Foreskin melanocyte (primary cell): ENCODE measurements at places on chromosomes 5 and 9.

DNA sequence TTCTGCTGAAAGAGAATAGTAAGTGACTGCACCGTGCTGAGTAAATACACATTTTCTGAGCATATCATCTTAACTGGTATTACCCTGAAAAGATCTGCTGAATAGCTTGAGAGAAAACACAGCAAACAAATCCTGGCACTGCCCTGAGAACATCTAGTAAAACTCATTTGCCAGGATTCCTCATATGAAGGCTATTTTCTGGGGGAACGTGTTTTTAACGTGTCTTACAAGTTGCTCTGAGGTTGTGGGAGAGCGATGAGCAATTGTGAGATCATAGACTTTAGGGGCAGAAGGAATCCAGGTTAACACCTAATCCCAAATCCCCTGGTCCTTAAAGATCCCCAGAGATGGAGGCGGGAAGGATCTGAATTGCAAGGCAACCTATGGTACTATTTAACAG lies 331.9 kb upstream of the RFX3 start:
- no peak for DNase-seq

DNA sequence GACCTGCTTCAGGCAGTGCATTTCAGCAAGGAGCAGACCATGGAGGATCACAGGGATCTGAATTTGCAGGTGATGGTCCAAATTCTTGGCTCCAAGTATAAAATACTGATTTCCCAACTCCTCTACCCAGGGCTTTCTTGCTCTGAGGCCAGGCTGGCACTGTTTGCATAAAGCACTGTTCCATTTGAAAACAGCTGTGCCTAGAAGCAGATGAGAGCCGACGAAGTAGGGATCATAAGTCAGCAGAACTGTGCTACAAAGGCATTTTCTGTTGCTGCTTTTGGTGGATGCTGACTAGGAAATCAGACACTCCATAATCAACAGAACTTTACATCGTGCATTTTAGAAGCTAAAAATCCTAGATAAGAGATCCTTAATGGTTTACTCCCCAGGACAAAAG lies 126.4 kb downstream of the MAT2B start:
- DNase-seq = no peak

DNA sequence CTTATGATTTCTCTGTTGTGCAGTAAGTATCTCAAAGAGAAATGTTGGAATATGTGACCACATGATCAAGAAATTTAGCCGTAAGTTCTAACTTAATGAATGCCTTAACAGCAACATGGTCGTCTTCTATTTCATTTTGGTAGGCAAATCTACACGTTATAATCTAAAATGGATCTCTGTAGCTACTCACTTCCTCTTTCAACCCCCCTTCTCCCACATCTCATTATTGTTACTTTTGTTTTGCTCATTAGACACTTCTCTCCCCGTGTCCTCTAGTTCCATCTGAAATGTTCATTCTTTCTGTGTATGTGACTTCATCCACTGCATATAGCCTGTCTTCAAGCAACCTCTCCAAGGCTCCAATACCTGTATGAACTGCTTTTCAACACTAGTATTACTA lies 27.1 kb upstream of the LPAR1 start:
- no peak for DNase-seq

- peak; percentile 11 for DNase-seq
Measured at GRCh38 chr5:90558344-90559192, at the start of gene ADGRV1. ADGRV1 (plus strand) TSS chr5:90558797; CDS start chr5:90558896, 99 bp downstream.

DNA sequence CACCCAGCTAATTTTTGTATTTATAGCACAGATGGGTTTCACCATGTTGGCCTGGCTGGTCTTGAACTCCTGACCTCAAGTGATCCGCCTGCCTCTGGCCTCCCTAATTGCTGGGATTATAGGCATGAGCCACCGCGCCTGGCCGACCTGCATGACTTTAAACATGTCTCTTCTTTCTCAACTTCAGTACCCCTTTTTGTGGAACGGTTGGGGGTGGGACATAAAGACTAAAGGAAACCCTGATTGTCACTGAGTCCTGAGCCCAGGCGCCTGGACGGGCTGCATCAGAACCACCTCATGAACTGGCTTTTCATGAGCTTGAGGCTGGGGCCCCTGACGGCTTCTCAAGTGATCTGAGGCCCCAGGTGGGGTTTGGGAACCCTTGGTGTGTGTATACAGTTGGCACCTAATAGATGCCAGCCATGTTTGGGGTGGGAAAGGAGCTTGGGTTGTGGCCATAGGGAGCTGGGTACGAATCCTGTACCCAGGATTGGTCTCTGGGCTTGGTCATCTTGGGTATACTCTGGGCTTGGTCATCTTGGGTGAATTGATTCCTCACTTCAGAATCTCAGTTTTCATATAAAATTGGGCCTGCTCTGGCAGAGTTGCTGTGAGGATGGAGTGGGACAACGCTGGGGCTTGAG lies 2.2 kb downstream of the GRK6 start:
- no peak for DNase-seq

DNA sequence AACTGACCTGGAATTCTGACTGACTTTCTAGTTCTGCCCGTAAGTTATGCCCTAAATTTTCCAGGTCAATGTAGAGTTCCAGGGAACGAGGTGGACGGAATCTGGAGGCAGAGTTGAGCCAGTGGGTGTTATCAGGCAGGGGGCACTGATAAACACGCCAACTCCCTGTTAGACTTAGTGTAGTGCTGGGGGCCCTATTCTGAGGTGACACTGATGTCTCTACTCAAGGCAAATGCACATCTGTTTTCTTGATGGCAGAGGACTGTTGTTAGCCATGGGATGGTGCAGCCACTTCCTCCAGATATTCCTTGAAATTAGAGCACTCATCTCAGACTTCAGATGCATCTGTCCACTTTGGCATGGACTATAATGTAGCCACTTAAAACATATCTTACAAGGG lies 83.5 kb downstream of the C9orf152 start:
- no peak for DNase-seq
